ENCODE measurements at places on chromosomes 12 and 14. TPM values are rescaled to one million over a fixed set of nuclear protein-coding genes. Genes with fewer than 3 reads are reported as not detected.

GRCh38 chr14:68088451-68088854 lies 268.9 kb downstream of the RAD51B start:
- no peaks in the 10 kb centered on the region for H3K27me3 ChIP-seq
- peak; percentile 11 for DNase-seq
- H3K4me1 ChIP-seq = no peaks in the 10 kb centered on the region
- no peak overlapping the region for H3K27ac ChIP-seq
- no peak overlapping the region for H3K4me3 ChIP-seq

DNA sequence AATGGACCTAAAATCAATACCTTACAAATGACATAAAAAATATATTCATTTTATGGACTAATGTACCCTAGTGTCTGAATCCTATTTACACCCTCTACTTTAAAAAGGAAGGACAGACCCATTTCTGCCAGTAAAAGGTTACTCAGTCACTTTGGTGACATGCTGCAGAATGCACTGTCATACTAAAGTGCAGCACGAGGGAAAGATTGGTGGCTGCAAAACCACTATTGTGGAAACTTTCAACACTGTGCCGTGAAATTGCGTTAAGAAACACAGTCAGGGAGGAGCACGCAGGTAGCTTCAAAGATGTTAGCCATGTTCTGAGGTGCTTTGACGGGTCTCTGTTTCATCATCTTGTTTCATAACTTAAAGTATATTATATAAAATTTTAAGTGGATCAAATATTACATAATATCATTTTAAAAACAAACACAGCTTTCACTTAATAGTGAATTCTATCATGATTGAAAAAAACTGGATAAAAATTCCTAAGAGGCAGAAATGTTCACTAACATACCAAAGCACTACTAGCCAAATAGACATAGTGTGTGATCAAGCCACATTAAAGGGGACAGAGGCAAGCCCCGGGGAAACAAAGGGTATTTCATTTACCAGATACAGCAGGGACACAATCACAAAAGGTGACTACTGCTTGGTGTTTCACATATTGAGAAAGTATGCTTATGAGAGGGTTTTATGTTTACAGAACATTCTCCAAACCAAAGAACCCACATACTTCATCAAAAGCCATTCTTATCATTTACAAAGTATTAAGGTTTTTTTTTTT lies 330.8 kb upstream of the SOX5 start:
- no peak for DNase-seq
- H3K27ac ChIP-seq = no peak overlapping the region
- no peak overlapping the region for H3K4me3 ChIP-seq
- no peaks in the 10 kb centered on the region for H3K27me3 ChIP-seq
- no peaks in the 10 kb centered on the region for H3K36me3 ChIP-seq
- no peaks in the 10 kb centered on the region for H3K4me1 ChIP-seq

GRCh38 chr14:71448431-71449315 lies 483.6 kb upstream of the RGS6 start:
- no peaks in the 10 kb centered on the region for H3K36me3 ChIP-seq
- H3K4me3 ChIP-seq = no peak overlapping the region
- DNase-seq = no peak
- H3K27me3 ChIP-seq = no peaks in the 10 kb centered on the region
- no peak overlapping the region for H3K27ac ChIP-seq

CCDC196 gene
- total RNA-seq = not detected

SLC24A4 gene
- total RNA-seq = 2.1 TPM

Measured in natural killer cell (primary cell).